ENCODE measurements at places on chromosomes 1 and 21.

GRCh38 chr1:1080951-1081310 is 6.8 kb upstream of the RNF223 start:
- peak; percentile 68 for DNase-seq

DNA sequence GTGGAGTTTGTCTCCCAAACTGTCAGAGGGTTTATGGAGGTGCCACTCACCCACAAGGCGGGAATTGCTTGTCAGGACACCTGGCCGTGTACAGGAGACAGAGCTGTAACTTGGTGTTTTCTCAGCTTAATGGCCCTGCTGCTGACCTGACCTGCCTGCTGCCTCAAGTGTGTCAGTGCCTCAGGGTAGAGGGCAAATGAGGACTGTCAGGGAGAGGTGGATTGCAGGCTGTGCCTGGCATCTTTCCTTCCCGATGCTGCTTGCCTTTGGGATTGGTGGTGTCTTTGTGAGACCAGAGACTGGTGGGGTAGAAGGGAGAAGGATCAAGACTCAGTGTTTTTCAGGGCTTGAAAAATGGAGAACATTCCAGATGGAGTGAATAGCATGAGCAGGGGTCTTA is 31.4 kb downstream of the TMEM53 start:
- no peak for DNase-seq

- no peak for DNase-seq
Observed at GRCh38 chr1:75341537-75341936, 207.3 kb downstream of the LHX8 start.

DNA sequence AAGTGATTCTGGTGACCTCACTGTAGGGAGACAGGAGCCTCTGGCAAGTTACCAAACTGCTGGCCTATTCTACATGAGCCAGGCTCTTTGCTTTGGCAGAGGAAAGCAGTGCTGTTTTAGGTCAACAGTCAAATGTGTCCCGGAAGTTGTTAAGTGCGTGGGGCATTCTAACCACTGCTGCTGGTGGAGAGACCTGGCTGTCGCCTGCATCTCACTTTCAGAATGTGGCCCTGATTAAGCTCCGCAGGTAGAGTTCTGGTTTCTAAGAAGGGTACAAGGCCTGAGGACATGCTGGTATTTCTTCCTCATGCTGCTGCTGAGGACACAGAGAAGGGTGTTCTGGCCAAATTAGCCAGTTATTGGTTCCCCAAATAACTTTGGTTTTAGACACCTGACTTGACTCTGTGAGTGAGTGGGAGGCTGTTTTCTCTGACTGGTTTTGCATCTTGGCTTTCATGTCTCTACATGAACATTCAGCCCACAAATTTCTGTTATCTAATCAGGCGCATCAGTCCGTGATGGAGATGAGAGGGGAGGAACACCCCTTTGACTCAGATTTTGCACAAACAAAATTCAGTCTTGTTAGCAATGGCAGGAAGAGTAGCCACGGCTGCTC is 120.8 kb downstream of the LMO4 start:
- DNase-seq, result peak; percentile 87
